ENCODE measurements at places on chromosomes 7 and 10.
A peak's percentile ranks its signal among the peaks of the same experiment; 100 is the strongest.

GRCh38 chr10:85607043-85607695 is 759.4 kb downstream of the GRID1 start:
- peak; percentile 73 for DNase-seq

GRCh38 chr7:55962014-55962413 is 2.4 kb upstream of the NIPSNAP2 start:
- DNase-seq = no peak

- no peak for DNase-seq
Measured at GRCh38 chr10:128573281-128573845, 447.1 kb upstream of the MKI67 start.

GRCh38 chr7:30253796-30254165 is 30.6 kb upstream of the ZNRF2 start:
- DNase-seq = no peak

GRCh38 chr10:818526-819220 is 112.8 kb downstream of the LARP4B start:
- DNase-seq = no peak

GRCh38 chr7:105759670-105760550 is 116.5 kb downstream of the ATXN7L1 start:
- peak; percentile 86 for DNase-seq

DNA sequence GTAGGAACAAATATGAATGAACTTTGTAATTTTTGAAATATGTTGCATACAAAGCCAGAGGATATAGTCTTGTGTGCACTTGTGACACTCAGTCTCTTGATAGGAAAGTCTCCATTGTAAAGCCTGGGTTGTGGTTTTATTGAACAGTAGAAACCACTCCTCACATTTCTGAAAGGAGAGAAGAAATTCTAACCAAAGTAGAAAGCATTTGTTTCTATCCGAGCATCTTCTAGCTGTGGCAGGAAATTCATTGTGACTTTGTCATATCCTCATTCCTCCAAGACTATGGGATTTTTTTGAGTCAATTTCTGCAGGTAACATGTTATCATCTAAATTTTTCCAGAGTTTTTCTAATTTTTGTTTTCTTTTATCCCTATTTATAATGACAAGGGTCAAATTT is 55.5 kb upstream of the NCF1 start:
- DNase-seq = no peak

DNA sequence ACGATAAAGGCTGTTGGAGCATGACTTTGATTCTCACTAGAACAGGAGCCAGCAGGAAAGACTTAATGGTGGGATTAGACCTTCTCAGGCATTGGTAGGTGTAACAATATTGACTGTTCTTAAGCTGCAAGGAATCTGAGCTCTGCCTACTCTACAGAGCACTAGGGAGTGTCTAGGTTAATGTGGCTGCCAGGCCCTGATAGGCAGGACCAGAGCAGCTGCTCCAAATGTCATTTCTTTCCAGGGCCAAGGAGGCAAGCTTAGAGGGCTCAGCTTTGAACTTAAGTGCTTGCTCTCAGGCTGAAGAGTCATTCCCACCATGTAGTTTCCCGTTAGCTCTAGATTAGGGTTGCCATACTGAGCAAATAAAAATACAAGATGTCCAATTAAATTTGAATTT is 96.8 kb downstream of the RAB18 start:
- DNase-seq = no peak

- DNase-seq = peak; percentile 62
Measured at GRCh38 chr7:103988468-103989199, 824 bp downstream of the RELN start.

DNA sequence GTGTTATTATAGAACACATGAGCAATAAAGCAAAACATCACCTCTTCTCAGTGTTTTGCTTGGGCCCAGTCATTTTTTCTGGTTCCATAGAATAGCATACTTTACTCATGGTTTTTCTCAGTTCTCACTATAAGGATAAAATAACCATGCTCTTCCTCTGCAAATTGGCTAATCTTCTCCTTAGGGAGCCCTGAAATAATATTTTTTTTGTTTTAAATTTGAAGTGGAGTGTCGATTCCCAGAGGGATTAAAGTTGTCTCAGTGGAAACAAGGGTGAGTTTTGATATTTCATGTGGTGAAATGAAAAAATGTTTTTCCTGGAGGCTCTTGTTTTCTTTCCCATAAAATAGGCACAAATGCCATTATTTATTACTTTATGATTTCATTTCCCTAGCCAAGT is 127.3 kb downstream of the NOC3L start:
- no peak for DNase-seq

DNA sequence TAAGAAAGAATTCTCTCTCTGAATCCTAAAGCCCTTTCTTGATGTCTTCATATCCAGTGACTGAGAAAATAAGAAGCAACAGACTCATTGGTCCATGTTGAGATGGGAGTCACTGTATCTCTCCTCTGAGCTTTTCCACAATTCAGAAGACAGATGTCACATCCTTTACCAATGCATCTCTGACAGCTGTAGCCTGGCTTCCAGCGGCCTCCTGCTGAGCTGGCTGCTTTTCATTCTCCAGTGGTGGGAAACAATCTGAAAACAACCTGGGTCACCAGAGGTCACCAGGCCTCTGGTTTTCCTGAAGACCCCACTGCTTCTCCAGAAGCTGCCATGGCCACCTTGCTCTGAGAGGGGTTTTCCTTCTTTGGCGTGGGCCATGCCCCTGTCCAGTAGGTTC is 18.3 kb upstream of the RPA3 start:
- peak; percentile 87 for DNase-seq

GRCh38 chr10:102407425-102408130 is 11.0 kb downstream of the PSD start:
- DNase-seq = no peak

DNA sequence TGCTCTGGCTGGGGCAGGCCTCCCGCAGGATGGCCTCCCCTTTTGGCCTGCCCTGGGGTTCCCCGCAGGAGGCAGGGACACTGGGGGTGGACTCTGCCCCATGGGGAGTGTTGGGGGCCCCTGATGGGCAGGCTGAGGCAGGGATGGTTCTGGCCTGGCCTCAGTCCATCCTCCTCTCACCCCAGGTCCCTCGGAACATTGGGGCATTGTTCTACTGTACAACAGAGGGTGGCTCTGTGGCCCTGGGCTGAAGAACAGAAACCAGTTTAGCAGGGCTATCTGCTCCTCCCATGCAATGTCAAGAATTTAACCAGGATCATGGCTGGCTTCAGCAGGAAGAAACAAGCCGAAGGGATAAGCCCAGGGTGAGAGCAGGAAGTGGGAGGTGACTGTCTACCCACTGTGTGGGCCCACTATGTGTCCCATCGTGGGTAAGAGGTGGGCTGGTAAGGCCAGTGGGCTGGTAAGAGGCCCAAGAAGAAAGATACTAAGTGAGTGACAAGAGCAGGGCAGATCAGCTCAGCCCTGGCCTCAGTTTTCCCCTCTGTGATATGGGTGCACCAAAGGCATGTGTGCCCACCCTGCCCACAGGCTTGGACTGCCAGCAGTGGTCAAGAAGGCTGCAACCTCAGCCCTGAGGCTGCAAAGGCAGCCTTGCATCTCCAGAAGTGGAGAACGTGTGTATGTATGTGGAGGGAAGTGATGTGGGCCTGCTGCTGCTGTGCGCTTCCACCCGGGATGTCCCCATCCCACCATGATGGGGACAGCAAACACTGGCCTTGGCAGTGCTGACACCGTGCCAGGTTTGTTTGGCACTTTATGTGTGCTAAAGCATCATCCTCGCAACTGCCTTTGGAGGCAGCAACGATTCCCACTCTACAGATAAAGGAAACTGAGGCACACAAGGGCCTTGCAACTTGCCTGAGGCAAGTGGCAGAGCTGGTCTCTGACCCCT is 138.9 kb downstream of the SH3PXD2A start:
- DNase-seq = no peak

- no peak for DNase-seq
Measured at GRCh38 chr10:70588255-70588654, 14.3 kb downstream of the PRF1 start.

GRCh38 chr10:130867446-130868194 is 443.9 kb downstream of the TCERG1L start:
- DNase-seq = no peak

DNA sequence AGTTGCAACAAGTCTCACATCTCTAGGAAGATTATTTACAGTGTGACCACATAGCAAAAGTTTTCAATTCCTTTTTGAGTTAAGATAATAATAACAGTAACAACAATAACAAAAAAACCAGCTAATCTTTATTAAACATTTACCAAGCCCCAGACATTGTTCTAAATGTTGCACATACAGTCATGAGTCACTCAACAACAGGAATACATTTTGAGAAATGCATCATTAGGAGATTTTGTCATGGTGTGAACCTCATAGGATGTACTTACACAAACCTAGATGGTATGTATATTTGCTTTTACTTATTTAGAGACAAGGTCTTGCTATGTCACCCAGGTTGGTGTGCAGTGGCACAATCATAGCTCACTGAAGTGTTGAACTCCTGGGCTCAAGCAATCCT is 52.0 kb downstream of the SPAM1 start:
- DNase-seq = no peak

GRCh38 chr10:2335626-2336025 is 598.3 kb upstream of the ADARB2 start:
- no peak for DNase-seq

DNA sequence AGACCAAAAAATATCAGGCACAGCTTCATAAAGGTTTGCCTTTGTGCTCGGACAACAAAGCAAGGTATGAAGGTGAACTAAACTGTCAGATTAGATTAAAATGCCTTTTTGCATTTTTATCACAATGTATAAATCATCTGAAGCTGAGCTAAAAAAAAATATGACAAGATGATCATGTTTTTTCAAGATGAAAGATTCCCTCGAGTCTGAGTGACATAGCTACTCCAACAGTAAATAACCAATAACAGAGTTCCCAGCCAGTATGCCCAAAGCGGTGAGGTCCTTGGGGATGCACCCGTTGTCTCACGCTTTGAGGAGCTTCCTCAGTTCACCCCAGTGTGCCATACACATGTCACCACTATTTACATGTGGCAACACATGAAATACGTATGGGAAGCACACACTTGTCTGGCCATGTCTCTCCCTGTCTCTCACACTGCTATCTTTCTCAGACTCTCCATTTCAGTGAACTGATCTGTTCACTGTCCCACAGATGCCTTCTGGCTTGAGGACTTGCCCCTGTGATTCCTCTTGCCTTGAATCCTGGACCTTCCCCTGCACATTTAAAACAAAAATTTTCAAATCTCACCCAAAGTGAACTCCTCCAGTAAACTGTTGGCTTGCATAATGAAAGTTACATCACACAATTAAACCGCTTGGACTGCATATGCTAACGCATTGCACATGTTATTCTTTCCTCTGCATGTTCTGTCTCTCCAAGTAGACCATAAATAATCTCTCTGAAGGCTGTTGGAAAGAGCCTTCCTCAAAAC is 2.6 kb upstream of the PIK3CG start:
- DNase-seq = no peak

GRCh38 chr7:4523219-4523618 is 158.9 kb upstream of the FOXK1 start:
- DNase-seq = no peak

DNA sequence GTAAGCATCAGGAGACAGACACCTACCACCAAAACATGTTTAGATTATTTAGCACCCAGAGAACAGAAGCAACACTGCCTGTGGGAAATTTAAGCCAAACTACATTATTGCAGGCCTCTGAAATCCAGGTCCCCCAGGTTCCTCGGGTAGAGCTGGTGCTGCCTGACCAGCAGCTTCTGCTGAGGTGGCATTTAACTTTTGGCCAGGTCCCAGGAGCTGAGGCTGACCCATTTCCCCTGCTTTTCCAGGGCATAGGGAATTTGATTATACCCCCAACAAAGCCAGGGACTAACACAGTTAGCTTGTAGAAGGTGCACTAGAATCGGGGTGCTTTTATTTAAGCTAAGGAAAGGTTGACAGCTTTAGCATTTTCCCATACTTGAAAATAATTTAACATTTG is 4.7 kb downstream of the LRRC4 start:
- DNase-seq = no peak

GRCh38 chr7:123041101-123041500 is 45.6 kb upstream of the TAS2R16 start:
- no peak for DNase-seq

DNA sequence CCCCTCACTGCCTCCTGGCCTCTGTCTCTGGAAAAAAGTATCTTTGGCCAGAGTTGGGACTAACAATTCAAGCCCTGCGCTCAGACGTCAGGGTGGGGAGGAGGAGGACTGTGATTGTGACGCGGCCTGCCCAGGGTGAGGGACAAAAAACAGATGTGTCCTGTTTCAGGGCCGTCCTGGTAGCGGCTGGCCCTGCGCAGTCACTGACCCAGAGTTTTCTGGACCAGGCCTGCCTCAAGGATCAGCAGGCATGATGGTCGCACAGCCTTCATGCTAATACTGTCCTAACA is 110.1 kb downstream of the CYTH3 start:
- DNase-seq = no peak

GRCh38 chr7:46511442-46512215 is 590.6 kb upstream of the IGFBP3 start:
- no peak for DNase-seq

- DNase-seq = no peak
Measured at GRCh38 chr10:131127610-131128009, 183.9 kb downstream of the TCERG1L start.

- no peak for DNase-seq
Measured at GRCh38 chr10:84755311-84755710, 426.9 kb downstream of the CCSER2 start.

DNA sequence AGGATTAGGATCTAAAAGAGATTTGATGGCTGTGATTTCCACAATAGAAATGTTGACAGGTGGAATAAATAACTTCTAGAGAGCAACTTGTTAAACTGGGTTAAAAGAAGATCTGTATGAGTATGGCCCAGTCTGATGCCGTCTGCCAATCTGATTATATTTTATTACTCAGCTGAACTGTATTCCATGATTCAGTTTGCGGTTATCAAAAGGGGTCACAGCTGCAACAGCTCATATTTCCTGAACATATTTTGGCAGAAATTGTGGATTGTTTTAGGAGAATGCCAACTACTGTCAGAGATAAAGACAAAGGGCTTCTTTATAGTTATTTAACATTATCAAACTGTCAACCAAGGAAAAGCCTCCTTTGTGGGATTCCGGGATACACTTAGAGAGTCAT is 244.8 kb upstream of the MINDY3 start:
- no peak for DNase-seq

DNA sequence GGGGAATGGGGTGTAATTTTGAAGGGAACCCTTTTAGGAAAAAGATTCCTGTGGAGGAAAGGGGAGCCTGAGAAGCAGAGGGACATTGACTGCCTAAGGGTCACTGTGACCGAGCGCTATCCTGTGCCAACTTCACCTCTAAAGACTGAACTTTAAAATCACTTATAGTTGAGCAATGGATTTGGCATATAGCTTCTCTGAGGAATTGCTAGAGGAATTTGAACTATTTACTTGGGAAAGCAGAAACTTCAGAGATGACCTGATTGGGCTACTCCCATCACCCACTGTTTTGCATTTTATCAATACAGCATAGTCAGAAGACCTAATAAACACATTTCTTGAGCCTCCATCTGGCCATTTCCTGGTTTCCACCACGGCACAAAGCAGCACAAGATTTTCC is 23.7 kb upstream of the WNT16 start:
- DNase-seq = no peak

GRCh38 chr10:132627666-132628531 is 90.3 kb downstream of the INPP5A start:
- DNase-seq = no peak
